ENCODE measurements at places on chromosomes 4 and X.
A peak's percentile ranks its signal among the peaks of the same experiment; 100 is the strongest.

GRCh38 chr4:123325241-123325681, 71.3 kb upstream of the SPRY1 start:
- no peak for DNase-seq

GRCh38 chr4:97270051-97270450, 873.2 kb downstream of the STPG2 start:
- DNase-seq: no peak

GRCh38 chrX:132638313-132638712, 149.5 kb upstream of the MBNL3 start:
- no peak for DNase-seq

- DNase-seq: no peak
Measured at GRCh38 chrX:120429776-120430540, 39.1 kb downstream of the LAMP2 start.

GRCh38 chr4:89720981-89721380, 116.0 kb downstream of the SNCA start:
- no peak for DNase-seq

- DNase-seq: no peak
Measured at GRCh38 chr4:86595426-86595805, 1.3 kb downstream of the PTPN13 start.

- no peak for DNase-seq
Measured at GRCh38 chrX:69185141-69185540, 19.9 kb upstream of the PJA1 start.

GRCh38 chr4:148874331-148874730, 432.1 kb upstream of the NR3C2 start:
- no peak for DNase-seq

- DNase-seq: no peak
Measured at GRCh38 chrX:50579955-50580354, 109.3 kb upstream of the DGKK start.

DNA sequence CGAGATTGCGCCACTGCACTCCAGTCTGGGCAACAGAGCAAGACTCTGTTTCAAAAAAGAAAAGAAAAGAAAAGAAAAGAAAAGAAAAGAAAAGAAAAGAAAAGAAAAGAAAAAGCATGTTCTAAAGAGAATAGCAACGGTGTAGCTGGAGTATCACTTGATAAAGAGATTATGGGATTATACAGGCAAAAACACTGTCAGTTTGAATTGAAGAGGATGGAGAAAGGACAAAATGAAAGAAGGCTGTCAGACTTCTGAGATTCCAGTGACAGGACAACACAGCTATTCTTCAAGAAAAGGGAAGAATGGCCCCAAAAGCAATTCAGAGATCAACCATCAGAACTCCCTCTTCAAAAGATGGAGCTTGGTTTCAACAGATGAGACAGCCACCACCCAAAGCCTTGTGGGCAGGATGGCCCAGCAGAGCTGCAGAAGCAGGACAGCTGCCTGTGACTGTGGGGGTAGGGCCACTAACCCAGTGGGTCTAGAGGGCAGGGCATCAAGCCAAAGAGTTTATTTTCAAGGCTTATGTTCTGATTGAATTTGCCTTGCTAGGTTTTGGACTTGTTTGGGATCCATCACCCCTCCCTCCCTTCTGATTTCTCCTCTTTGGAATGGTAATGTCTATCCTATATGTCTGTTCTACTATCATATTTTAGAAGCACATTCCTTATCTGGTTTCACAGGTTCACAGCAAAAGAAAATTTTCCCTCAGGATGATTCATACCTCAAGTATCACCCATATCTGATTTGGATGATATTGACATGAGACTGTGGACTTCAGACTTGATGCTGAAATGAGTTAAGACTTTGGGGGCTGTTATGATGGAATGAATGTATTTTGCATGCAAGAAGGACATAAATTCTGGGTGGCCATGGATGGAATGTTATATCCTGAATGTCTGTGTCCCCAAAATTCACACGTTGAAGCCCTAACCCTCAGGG, 17.5 kb downstream of the RFC1 start:
- peak; percentile 67 for DNase-seq

GRCh38 chr4:172750910-172751309, 417.7 kb upstream of the GALNT7 start:
- DNase-seq: no peak

DNA sequence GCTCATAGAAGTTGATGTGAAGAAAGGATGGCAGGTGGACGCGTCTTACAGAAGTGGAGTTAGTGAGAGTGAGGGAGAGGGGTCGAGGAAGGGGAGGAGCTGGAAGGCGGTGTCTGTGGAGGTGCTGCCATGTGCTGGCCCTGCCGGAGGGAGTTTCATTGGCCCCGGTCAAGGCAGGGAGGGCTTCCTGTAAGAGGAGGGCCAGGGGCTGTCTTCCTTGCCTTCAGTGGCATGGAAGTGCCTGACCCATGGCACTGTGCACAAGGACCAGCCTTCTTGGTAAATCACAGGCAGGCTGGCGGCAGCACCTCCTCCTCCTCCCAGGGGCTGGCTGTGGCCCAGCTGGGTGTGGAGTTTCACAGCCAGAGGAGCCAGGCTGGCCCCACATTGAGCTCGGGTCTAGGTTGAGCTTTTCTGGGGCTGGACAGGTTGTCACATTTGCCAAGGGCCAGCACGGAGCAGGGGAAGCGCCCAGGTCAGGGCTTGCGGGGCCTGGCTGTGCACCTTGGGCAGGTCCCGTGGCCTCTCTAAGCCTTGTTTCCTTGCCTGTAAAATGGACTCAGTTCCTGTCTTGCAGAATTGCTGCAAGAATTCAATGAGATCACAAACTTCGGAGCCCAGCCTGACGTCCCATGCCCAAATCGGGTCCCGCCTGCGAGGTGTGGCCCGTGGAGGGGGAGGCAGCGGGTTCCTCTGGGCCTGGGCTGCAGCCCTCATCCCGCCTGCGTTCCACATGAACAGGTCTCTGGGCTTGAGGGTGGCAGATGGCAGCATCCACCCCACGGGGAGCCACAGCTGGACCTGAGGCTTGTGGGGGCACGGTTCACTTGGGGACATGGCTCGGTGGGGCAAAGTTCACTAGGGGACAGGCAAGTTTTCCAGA, 7.0 kb downstream of the HTRA3 start:
- no peak for DNase-seq

GRCh38 chrX:10045327-10046000, 78.3 kb downstream of the CLDN34 start:
- no peak for DNase-seq

DNA sequence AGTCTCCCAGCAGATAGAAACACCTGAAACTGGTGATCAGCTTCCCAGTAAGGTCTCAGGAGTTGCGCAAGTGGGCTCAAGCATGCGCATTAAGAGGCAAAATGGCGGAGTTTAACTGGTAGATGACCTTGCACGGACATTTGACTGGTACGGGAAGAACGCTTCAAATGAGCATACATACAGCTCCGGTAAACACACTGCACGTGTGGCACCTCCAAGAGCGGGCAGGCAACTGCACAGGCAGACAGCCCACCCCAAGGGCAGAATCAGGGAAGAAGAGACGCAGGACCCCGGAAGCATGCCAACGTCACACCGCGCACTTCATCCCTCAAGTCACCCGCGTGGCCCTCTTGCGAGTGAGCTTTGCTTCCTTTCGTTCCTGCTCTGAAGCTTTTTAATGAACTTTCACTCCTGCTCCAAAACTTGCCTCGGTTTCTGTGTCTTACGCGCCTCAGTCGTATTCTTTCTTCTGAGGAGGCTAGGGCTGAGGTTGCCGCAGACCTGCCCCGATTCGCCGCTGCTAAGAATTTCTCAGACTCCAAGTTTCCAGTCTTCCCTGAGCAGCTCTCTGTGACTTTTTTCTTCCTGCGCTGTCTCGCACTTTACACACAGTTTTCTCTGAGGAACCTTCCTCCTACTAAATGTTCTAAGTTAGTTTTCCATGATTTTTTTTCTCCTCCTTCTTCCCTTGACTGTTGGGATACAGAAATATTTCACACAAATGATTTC, 180.7 kb upstream of the ZFP42 start:
- DNase-seq: no peak

- no peak for DNase-seq
Measured at GRCh38 chr4:121411151-121411744, 30.4 kb upstream of the QRFPR start.

DNA sequence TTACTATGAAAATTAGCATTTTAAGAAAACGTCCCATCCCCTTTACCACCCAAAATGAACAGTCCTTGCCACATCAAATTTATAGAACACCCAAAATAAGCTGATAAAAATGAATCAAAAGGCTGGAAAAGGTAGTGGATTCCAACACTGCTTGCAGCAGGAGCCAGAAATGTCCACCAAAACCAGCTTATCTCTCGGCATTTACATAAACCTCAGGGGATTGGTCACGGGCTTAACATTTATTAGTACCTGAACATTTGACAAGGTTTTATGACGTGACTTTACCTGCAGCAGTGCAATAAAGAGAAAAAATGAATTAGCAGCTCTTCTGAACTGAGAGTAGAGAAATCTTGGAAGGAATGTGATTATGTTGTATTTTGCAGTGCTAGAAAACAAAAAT, 31.6 kb downstream of the ATP8A1 start:
- no peak for DNase-seq

- DNase-seq: no peak
Measured at GRCh38 chr4:81663368-81663767, 191.7 kb upstream of the RASGEF1B start.

DNA sequence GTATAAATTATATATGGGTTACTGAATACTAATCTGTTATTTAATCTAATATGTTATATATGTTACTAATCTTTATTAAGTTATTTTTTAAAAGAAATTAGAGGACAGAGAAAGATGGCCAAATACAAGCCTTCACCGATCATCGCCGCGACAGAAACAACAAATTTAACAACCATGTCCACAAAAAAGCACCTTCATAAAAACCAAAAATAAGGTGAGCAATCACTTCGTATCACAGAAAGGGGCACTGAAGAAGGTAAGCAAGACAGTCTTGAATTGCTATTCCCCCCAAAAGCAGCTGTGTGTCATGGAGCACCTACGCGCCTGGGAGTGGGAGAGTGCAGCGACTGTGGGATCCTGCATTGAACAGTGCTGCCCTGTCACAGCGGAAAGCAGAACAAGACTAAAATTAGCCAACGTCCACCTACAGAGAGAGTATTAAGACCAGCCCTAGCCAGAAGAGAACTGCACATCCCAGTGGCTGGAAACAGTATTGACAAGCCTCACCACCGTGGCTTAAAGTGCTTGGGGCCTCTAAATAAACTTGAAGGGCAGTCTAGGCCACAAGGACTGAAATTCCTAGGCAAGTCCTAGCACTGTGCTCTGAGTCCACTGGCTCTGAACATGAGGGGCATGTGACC, 38.5 kb downstream of the LRBA start:
- DNase-seq: no peak

DNA sequence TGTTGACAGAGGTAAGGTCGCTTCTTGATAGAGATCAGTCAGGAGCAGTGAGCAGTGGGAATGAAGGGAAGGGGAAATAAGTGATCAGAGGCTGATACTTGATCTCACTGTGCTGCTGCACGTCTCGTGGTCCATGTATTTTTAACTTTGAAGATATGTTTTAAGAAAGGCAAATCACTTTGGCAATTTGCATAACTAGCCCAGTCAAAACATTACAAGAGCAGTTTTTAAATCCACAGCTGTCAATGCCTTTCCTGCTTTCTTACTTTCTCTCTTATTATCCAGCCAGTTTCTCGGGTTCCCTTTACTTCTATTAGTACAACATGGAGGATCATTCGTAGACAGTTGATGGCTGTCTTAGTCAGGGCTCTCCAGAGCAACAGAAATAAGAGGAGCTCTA, 472.8 kb downstream of the TMA16 start:
- no peak for DNase-seq

GRCh38 chr4:144584428-144584827, 61.5 kb upstream of the HHIP start:
- no peak for DNase-seq

GRCh38 chr4:47486231-47486673, 1.2 kb downstream of the ATP10D start:
- no peak for DNase-seq

DNA sequence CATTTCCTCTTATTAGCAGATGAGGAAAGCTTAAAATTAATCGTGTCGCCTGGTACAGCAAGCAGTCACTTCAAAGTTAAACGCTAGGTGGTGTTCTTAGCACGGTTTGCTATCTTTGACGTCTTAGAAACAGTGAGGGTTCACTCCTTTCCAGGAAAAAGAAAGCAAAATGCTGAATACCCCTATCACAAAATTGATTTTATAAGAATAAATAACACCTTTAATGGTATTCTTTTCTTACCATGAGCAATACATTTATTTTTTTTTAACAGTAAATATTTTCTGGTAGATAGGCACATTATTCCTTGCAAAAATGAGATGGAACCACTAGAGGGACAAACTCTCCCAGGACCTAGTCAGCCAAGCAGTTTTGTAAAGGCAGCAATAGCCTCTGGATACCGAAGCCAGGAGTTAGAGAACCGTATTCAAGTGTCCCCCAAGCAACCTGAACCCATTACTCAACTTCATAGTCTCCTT, 153.9 kb downstream of the KDR start:
- DNase-seq: peak; percentile 55

DNA sequence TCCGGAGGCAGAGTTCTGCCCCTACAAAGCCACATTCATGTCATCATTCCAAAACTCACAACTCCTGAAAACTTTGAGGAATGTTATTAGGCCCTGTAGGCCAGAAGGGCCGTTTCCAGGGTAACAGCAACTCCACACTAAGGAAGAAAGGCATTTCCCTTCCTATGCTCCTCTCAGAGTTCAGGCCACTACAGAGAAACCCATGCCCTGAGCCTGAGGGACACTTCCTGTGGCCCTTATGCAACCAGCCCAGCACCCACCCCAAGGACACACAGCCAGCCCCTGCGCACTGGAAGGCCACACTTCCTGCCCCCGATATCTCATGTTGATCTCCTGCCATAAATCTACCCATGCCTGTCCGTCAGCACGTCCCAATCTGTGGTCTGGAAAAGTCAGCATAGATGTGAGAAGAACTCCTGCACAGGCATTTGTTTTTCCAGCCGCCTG, 289.3 kb downstream of the BCOR start:
- no peak for DNase-seq

DNA sequence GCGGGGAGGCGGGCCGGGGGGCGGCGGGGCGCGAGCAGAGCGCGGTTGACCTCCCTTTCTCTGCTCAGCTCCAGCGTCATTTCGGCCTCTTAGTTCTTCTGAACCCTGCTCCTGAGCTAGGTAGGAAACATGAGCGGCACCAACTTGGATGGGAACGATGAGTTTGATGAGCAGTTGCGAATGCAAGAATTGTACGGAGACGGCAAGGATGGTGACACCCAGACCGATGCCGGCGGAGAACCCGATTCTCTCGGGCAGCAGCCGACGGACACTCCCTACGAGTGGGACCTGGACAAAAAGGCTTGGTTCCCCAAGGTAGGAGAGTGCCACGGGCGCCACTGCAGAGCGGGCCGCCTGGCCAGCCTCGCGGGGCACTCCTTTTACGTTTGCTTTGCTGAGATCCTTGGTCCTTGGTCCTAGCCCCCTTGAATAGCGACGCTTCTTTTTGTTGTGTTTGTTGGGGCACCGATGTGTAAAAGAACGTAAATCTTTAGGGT, at the start of gene HTATSF1:
Gene HTATSF1 (plus strand): TSS at position 37 of the 497 bp plus-strand sequence. CDS start 93 bp downstream, at position 130.
- peak; percentile 5 for DNase-seq

- DNase-seq: no peak
Measured at GRCh38 chr4:181674315-181674875, 568.8 kb upstream of the TENM3 start.

- no peak for DNase-seq
Measured at GRCh38 chr4:176236946-176237345, 32.1 kb downstream of the ASB5 start.

GRCh38 chrX:20656721-20657120, 390.0 kb upstream of the RPS6KA3 start:
- DNase-seq: no peak

Measured in HS-27A (cell line).